ENCODE measurements at places on chromosomes 6 and 20. TPM values are rescaled to one million over a fixed set of nuclear protein-coding genes. Genes with fewer than 3 reads are reported as not detected.

DNA sequence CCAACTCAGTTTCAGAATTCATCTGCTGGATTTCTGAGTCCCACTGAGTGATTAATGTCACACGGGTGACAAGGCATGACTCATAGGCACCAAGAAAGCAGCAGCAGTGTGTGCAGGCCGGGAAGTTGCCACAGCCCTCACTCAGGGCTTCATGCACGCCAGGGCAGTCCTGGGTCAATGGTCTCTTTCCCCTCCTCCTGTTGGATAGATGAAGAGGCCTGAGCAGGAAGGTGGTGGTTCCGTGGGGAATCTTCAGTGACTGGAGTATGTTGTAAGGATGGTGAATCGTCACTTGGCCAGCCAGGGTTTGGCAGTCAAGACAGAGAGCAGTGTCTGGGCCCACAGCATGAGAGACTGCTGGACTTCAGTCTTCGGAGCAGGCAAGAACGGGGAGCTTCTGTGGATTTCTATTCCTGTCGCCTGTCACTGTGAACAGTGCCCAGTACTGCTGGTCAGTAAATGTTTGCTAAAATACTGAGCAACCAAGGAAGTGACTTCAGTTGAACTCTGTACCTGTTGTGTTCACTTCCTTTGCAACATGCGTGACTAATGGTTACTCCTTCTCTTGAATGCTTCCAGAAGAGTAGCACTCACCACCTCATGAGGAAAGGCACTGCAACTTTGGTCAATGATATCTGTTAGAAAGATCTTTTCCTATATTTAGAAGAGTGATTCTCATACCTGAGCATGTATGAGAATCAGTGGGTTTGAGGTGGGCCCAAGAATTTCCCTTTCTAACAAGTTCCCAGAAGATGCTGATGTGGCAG lies 62.0 kb upstream of the CD93 start:
- no peak for DNase-seq

- DNase-seq, result no peak
Measured at GRCh38 chr20:49620364-49621240, 52.7 kb upstream of the PTGIS start.

GRCh38 chr6:54206510-54206909 lies 95.3 kb downstream of the MLIP start:
- DNase-seq, result no peak

DNA sequence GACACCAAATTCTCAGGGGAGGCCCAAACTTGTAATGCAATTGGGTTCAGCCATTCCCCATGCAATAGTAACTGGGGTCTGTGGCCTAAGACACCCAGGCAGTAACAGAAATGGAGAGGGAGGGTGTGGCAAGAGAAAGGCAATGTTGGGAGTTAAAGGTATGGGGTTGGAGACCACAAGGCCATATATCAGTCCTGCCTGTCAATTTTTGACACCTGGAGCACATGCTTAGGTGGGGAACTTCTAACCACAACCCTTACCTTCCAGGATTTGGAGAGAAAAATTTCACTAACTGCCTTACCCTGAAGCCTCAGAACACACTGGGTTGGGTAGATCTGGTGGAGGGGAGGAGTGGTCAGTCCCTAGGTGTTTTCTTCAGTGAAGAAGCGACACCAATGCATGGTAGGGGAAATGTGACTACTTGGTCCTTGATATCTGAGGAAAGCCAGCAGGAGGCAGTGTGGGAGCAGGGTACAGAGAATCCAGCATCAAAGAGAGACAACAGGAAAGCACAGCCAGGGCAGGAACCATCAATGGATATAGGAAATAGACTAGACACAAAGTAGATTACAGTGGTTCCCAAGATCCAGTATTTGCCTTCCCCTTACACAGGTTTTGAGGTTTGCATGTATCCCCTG lies 6.8 kb upstream of the USP49 start:
- DNase-seq, result no peak

DNA sequence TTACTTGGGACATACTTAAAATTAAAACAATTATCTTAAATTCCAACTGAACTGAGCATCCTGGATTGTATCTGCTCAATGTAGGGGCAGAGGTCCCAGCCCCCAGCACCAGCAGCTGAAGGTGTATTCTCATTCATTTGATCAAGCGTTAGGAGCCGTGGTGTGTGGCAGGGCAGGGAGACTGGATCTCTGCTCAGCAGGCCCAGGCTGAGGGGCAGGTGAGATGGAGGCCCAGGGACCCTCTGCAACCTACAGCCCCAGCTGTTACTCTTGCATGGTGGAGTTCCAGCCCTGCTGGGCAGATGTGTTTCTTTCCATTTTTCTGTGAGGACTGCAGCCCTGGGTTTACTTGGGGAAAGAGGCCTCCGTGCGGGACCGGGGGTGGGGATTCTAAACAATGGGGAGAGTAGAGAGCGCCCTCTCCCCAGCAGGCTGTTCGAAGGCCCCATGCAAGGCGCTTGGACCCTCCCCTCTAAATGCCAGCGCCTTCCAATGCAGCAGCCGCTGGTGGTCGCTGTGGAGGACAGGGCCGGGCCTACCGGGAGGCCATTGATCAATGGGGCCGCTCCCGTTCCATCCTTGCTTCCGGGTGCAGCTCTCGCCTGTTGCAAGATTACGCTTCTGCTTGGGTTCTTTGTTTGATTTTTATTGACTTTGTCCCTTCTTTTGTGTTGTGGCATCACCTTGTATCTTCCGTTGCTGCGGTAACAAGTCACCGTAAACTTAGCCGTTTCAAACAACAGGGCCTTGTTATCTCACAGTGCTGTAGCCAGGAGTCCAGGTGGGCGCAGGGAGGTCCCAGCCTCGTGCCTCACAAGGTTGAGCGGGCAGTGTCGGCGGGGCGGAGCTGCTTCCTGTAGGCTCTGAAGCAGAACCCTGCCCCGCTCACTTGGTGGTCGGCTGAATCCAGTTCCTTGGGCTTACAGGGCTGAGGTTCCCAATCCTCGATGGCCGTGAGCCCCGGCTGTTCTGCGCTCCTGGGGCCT lies 134.8 kb upstream of the PHACTR3 start:
- no peak for DNase-seq

DNA sequence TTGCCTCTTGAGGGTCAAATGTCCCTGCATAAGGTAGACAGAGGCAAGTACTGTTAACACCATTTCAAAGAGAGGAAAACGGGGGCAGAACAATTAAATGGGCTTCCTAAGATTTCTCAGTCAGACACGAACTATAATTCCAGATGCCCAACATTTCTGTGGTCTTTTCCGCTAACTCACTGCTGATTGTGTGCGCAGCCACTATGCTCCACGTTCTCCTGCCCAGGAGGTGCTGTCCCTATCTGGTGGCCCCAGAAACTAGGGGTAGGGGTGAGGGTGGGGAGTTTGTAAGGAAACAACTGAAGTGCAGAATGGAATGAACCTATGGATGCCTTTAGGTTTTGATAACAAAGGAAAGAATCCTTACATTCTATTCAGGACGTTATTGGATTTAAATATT lies 86.1 kb upstream of the BACH2 start:
- DNase-seq, result no peak

DNA sequence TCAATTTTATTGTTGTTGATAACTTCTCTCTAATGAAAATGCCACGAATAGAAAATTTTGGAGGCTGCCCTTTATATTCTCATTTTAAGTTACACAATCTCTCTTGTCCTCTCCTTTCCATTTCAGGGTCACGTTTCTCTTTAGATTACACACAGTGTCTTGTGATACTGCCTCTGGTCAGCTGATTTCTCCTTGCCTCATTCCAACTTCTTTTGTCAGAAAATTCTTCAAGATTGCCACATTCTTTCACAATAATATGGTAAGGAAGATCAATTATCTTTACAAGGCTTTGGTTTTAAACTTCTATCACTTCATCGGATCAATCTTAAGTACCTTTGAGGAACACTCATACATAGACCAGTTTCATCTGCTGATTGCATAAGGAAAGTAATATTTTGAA lies 370.3 kb downstream of the RFPL4B start:
- no peak for DNase-seq

- no peak for DNase-seq
Measured at GRCh38 chr6:37741757-37742400, 44.2 kb upstream of the MDGA1 start.

DNA sequence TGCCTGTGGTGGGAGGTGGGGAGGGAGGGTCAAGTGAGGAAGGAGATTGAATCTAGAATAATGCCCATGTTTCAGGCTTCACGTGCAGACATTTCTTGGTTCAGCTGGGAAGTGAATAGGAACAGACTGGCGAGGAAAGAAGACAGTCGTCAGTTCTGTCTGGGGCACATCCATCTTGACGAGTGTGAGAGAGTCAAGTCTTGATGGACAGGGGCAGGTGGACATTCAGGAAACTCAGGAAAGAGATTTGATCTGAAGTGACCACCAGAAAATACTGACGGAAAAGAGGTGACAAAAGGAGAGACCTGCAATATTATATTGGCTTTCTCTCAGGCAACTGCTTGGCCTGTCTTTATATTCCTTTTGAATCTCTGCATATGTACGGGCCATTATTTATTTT lies 68.6 kb downstream of the ESR1 start:
- peak; percentile 10 for DNase-seq

GSTA3 gene
- not detected for polyA plus RNA-seq

PYGB gene
- polyA plus RNA-seq, result 24.0 TPM

ISM1 gene
- polyA plus RNA-seq, result 1.6 TPM

SYS1 gene
- 16.4 TPM for polyA plus RNA-seq

MAS1 gene
- polyA plus RNA-seq, result 0.06 TPM

HLA-DPB1 gene
- 11.7 TPM for polyA plus RNA-seq

ZSWIM1 gene
- polyA plus RNA-seq, result 11.5 TPM

FAM83D gene
- 9.0 TPM for polyA plus RNA-seq

PROKR2 gene
- polyA plus RNA-seq, result not detected

PRL gene
- 2.0 TPM for polyA plus RNA-seq

WFDC10B gene
- not detected for polyA plus RNA-seq

TRIM15 gene
- not detected for polyA plus RNA-seq

SNAI1 gene
- polyA plus RNA-seq, result 7.5 TPM
